ENCODE measurements at places on chromosomes 11 and 22.

GRCh38 chr11:90491466-90491865 is 268.6 kb upstream of the CHORDC1 start:
- no peak for DNase-seq

DNA sequence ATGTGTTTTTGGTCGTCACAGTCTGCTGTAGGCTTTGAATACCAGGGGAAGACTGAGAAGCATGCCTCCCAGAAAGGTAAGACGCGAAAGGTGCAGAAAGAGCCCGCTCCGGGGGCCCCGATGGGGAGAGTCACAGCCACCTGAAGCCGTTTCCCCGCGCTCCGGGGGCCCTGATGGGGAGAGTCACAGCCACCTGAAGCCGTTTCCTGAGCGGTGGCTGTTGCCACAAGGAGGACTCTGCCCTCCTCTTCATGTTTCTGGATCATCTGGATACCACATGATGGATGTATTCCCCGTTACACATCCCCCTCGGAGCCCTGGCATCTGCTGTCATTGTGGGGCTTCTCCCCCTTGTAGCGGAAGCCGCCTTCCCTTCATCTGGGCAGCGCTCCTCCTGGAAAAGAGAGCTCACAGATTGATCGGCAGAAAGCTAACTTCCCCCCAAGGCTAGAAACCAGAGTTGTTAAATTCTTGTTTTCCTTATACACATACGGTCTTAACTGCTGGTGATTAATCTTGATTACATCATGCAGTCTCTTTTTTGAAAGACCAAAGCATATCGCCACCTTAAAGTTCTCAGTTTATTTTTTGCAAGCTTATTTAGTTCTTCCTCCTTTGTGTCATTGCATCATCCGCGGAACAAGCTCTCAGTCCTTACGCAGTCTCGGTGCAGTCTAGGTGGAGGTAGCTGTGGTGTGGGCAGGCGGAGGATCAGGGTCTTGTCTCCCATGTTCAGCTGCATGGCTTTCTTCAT is 17.5 kb downstream of the CTTN start:
- no peak for DNase-seq

DNA sequence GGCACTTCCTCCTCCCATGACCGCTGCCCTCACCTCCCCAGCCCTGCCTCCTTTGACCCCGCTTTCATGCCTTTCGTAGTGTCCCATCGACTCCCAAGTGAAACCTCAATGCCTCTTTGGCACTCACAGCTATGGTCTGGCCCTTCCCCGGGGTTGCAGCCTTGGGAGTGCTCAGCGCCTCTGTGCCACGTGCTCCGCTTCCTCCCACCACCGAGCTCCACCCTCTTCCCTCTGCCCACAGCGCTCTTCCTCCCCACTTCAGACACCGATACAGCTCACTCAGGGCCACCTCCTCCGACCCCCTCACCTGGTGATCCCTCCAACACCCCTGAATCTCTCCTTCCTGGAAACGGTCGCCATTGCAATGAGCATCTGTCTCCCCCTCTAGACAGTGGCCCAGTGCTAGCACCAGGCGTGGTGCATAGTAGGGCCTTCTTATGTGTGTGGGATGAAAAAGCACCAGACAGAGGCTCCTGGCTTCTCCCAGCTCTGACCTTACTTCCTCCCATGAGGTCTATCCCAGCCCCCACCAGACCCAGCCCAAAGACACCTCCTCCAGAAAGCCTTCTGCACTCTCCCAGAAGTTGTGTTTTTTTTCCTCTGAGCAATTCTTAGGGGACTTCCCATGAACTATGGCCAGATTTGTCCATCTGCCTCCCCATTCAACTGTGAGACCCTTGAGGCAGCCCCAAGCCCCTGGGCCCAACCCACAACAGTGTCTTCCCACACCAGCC is 16.4 kb upstream of the SCGB1A1 start:
- DNase-seq, result no peak

DNA sequence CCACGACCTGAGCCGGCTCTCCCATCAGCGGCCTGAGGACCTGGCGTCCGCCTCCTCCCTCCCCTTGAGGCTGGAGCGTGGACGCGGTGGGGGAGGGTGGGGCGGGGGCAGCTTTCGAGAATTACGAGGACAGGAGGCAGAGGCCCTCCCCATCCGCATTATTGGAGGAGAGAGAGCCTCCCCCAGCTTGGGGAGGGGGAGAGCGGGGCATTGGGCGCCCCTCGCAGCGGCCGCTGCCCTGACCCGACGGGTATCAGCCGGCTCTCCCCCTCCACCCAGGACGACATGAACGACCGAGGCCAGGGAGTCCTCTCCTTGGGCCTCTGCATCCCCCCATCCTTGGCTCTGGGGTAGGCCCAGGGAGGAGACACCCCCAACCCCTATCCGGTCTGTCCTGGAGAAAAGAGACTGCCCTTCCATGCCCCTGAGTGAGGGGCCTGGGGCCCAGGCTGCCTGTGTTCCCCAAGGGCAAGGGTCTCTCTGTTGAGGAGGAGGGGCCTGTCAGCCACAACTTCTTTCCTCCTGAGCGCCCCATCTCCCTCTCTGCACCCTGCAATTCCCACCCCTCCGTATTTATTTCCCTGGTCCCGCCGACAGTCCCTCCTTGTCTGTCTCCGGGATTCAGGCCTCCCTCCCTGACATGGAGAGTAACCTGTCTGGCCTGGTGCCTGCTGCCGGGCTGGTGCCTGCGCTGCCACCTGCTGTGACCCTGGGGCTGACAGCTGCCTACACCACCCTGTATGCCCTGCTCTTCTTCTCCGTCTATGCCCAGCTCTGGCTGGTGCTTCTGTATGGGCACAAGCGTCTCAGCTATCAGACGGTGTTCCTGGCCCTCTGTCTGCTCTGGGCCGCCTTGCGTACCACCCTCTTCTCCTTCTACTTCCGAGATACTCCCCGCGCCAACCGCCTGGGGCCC is 495 bp downstream of the GPR137 start:
- DNase-seq, result no peak

DNA sequence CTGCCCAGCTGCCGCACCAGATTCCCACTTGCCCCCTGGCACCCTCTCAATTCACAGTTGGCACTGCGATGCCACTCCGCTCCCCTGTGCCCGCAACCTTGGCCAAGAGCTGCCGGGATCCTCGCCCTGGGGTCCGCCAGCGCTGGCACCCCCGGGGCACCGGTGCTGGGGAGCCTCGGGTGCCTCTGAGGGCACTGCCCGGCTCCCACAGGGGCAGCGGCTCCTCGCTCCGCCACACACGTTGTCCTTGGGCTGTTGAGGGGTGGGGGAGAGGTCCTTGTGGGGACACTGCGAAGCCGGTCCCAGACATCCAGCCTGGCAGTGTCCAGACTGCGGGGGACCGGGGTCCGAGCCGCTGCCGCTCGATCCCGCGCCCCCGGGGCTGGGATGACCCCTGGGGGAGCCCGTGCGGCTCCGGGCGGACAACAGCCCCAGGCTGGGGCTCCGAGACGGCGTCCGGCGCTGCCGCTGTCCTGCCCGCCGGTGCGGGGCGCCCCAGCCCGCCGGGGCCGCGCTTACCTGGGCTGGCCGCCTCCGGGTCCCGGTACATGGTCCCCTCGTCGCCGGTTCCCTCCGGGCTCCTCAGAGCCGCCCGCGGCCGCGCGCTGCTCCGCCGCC is 496 bp downstream of the SYT7 start:
- DNase-seq, result peak; percentile 57

DNA sequence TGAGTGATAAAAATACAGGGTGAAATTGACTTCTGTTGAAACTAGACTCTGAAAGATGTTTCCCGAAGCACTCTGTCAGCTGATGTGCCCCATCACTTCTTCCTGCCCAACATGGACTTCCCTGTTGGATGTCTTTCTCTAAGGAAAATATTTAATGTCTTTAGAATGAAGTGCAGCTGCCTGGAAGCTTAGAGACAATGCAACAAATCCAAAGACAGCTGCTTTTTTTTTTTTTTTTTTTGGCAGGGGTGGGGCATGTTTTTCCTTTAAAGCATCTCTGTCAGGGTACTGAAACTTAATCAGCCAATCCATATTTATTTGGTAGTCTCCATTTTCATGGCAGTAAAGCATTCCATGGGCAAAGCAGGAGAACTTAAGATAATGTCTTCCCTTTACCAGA is 5.9 kb downstream of the JAM3 start:
- DNase-seq, result no peak

DNA sequence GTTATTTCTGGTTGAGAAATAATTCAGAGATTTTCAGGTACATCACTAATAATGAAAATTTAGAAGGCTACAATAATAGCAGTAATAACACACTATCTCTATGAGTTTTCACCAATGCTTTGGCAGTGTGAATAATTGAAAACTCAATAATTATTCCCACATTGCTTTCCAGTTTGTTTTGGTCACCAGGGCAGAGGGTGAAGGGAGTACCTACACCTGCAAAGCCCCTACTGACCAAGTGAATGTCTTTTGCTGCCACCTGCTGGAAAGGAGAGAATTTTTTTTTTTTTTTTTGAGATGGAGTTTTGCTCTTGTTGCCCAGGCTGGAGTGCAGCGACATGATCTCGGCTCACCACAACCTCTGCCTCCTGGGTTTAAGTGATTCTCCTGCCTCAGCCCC is 3.2 kb downstream of the NELL1 start:
- DNase-seq, result peak; percentile 40

DNA sequence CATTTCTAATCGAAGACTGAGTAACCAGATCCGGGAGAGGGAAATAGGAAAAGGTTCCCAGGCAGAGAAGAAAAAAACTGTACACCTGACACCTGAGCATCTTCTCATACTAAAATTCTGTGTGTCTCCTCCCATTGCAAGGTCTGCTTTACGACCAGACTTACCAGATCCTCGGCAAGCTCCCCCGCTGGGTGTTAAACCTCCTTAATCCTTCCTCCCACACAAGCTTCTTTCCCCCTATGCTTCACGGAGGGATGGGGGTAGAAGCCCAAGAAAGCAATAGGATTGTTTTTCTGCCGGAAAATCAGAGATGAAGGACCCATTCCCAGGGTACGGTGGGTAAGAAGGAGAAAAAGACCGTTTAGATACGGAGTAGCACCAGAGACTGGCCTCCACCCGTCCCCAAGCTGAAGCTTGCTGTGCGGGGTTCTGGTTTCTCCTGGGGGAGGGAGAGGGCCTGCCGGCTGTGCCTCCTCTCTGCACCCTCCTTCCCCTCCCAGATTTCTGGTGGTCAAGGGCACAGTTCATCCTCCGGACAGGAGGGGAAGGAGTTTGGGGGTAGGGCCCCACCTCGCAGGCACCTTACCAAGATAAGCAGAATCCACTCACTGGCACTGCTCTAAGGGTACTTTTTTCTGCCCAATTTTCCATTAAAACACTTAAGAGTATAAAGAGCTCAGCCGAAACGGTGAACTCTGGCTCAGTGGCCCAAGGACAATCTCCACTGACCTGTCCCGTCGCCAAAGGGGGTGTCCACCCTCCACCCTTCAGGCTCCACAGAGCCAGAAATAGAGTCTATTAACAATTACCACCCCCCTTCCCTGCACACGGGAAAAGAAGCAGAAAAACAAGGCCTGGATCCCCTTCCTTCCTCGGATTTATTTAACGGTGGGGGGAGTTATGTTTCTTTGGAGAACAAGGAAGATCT is 1.2 kb downstream of the TOB2 start:
- peak; percentile 61 for DNase-seq

- no peak for DNase-seq
These were observed 22.5 kb downstream of the PRRG4 start for GRCh38 chr11:32852207-32852606.

DNA sequence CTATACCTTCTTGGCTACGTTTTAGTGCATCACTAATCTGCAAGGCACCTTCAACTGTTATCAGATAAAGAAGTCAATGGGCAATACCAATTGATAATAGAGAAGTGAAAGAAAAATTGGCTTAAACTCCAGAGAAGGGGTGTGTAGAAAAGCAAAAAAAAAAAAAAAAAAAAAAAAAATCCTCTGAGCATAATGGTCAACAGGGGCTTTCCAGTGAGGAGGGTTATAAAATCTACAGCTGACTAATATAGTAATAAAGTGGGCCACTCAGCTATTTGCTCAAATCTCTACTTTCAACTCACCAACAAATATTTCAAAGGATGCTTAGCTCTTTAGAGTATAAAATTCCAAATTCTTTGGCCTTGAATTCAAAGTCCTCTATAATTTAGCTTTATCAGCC is 77.8 kb downstream of the APOL5 start:
- DNase-seq, result no peak

DNA sequence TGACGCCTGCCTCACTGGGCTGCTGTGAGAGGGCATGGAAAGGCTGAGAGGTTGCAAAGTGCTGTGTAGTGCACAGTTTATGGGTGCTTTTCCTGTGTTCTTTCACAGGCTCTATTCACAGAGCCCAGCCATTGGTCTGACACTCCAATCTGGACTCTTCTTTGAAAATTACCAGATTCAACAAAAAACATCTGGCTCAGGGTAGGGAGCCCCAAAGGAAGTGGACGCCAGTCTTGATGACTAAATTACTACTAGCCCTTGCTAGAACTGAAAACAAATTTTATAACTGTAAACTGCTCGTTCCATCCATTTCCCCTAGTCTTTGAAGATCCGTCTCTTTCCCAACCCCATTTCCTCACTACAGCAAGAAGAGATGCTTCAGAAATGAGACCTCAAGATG is 178.6 kb downstream of the TENM4 start:
- no peak for DNase-seq

GRCh38 chr11:57302489-57302888 is 22.3 kb downstream of the TNKS1BP1 start:
- no peak for DNase-seq

DNA sequence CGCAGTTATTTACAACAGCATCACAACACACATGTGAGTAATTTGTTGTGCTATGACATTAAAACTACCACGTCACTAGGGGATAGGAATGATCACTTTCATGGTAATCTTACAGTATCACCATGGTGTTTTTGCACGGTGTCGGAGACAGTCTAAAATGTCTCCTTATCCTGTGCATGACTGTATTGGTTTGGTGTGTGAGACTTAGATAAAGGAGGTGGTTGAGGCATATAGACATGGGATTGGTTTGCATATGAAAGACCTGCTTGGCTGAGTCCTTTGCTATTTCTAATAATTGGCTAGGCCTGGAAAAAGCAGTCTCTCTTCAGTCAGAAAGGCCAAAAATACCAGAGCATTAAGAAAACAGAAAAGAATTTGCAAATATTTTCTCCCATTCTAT is 30.2 kb downstream of the MSANTD4 start:
- no peak for DNase-seq

GRCh38 chr11:2447951-2448650 is 3.3 kb downstream of the KCNQ1 start:
- DNase-seq, result no peak

- no peak for DNase-seq
These were observed 52.0 kb upstream of the SHISAL1 start for GRCh38 chr22:44364751-44365130.

GRCh38 chr22:20413217-20414058 is 19.5 kb downstream of the ZNF74 start:
- no peak for DNase-seq

- no peak for DNase-seq
These were observed 41.7 kb downstream of the KIAA1671 start for GRCh38 chr22:24994070-24994763.

GRCh38 chr22:32920734-32921133 is 119.2 kb downstream of the TIMP3 start:
- DNase-seq, result no peak

GRCh38 chr11:119085437-119085847 is 761 bp downstream of the HMBS start:
- DNase-seq, result no peak

DNA sequence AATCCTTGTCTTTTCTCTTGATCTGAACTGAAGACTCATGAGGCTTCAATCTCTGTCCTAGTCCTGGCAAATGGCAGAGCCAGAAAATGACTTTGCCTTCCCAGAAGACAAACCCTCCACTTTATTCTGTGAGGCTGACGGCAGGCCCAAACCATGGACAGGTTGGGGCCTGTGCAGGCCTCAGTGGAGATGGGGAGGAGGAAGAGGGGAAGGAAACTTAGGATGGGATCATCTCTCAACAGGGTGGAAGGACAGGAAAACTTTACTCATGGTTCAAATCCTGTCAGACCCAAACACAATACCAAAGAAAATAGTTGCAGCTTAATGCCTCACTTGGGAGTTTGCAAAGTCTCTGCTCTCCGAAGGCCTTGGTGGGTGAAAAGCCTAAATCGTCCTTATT is 9.8 kb downstream of the RPL27A start:
- DNase-seq, result no peak

All from retina (tissue), 1 donor.